DMS79 treated with DMSO at 0.1 percent for 48 hours (cell line): ENCODE measurements at places on chromosomes 5 and 9.

DNA sequence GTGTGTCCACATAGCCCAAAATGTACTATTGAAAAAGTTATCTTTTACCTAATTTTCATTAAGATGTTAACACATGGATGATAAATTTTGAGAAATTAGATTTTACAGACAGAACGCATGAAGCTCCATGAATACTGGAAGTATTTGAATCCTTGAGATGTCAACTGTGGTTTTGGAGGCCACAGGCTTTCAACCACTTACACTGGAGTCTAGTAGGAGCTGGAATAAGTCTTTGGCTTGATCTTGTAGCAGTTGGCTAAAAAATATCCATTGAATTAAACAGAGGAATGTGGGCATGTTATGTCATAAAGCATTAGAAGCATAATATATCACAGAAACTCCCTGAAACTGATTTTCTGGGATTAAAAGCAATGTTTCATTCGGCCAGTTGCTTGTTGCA, 52.9 kb downstream of the CAMK4 start:
- DNase-seq = no peak

- DNase-seq = no peak
Measured at GRCh38 chr5:85375525-85375924, 990.8 kb upstream of the EDIL3 start.

DNA sequence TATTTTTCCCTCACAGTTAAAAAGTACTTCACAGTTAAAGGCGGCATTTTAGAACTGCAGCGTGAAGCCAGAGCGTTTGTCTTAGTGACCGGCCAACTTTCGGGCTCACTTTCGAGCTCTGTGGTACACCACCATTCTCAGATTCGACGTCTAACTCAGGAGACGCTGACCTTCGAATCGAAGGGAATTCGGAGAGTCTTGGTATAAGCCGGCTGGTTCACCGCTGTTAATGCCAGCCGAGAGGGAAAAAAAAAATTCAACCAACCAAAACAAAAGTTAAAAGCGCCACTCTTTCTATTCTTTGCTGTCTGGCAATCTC, 544 bp upstream of the SNX24 start:
- DNase-seq = no peak

GRCh38 chr5:173396311-173396993, 68.2 kb upstream of the STC2 start:
- DNase-seq = no peak

DNA sequence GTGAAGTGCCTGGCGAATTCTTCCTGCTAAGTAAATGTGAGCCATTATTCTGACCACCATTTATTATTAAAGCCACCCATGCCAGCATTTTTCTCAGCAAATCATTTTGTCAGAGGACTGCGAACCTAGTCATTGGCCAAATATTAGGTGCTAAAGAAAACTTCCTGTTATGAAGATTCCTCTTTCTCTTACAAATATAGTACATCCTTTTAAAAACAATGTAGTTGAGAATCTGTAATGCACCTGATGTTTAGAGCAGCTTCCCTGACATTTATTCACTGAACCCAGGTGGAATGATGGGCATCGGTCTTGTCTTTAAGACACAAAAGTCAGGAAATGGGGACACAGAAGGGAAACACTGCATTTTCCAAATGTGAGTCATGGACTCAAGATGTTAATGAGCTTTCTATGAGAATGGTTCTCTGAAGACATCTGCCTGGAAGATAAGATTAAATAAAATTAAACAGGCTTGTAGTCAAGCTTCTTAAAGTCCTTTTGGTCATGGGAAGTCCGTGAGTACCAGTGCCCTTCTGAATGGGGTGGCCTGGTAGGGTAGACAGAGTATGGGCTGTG, 290.6 kb downstream of the FBXL7 start:
- DNase-seq = no peak

DNA sequence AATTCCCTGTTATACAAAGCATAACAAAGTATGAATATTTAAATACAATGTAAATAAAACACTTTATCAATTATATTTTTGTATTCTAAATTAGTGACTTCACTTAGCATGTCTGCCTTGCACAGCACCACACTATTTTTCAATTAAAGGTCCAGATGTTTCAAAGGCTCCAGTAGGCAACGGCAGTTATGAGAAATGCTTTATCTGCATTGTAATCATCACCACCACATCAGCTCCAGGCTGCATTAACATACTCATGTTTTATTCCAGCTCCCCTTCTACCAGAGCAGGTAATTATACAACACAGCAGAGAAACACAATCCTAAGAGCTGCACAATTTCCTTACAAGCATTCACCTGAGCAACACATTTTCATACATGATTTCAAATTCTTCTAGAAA, 102.8 kb downstream of the MAPKAP1 start:
- DNase-seq = no peak

- DNase-seq = no peak
Measured at GRCh38 chr5:117590944-117591343, 1016.3 kb upstream of the SEMA6A start.

DNA sequence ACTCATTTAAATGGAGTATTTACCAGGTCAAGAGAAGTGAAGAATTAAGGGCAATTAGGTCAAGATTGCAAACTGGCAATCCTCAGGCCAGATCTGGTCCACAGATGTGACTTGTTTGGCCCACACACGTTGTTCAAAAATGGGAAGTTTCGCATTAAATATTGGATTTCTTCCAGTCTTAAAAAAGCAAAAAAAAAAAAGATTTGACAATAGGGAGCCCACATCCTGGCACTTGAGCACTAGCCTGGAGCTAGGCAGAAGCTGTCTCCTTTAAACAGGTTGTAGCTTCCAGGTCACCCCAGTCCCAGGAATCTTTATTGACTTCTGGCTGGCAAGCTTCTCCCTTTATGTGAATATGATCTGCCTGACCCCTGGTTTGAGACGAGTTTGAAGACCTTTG, 520.4 kb downstream of the RAB3C start:
- DNase-seq = no peak

- no peak for DNase-seq
Measured at GRCh38 chr5:178564397-178564796, 25.8 kb downstream of the COL23A1 start.

DNA sequence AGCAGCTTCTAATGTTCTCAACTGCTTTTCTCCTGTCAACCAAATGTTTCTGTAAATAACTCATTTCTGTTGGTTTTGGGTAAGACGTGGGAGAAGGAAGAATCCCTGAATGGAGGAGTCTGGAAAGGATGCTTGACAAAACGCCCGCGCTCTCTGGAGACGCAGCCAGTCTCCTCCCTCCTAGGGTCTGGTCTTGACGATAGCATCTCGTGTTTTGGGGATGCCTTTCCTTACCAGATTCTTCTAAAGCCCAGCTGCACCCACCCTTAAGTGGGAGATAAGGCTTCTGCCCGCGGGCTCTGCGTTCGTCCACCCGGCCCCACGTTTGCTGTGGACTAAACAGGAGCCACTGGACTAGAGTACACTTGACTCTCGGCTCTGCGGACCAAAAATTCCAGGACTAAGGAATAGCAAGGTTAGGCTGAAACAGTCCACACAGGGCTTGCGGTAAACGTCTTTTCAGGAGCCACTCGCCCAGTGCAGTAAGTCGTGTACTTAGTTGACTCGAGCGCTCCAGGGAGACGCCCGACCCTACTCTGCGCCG, 491 bp upstream of the CTSL start:
- DNase-seq = no peak

DNA sequence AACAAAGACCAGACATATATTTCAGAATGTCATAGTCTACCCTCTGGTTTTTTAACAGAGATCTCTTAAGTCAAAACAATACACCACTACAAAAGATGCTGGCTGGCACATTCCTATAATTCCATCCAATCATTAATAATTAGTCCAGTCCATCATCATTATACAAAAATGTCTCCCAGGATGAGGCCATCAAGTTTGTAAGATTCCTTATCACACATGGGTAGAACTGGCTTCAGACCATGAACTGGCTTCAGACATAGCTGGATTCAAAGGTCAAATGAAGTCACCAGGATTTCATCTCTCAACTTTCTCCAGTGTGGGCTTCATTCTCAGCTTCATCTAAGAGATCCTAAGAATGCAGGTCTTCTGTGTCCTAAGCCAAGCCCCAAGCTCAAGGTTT, 147.1 kb downstream of the ENC1 start:
- no peak for DNase-seq

DNA sequence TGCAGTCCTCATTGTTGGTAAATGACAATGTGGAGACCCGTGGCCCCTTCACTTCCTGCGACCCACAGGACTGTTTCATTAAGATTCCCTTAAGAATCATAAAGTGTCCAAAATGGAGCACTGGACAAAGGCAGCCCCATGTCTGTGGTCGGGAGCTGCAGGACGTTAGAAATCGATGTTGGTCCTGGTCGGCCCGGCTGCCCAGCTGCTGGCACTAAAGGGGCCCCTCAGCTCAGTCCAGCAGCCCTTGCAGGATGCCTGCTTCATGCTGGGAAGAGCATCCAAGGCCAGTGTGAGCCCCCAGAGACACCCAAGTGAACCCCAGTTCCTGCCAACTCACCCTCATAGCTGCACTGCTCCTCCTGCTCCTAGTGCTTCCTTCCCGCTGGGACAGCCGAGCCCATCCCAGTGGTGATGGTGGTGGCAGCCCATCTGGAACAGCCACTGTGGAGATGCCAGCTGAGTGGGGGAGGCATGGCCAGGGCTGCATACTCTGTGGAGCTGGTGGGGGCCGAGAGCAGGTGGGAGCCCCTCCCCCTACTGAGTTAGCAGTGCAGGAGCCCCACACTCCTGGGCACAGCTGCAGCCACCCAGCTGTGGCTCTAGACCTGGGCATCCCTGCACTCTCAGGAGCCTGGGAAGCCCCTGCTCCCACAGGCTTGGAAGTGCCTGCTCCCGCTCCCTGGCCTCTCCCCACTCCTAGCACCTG, 168.0 kb upstream of the IRX2 start:
- no peak for DNase-seq
